ENCODE measurements at places on chromosomes 2 and 18.

GRCh38 chr18:36302676-36303075, 5.2 kb downstream of the FHOD3 start:
- DNase-seq: no peak

DNA sequence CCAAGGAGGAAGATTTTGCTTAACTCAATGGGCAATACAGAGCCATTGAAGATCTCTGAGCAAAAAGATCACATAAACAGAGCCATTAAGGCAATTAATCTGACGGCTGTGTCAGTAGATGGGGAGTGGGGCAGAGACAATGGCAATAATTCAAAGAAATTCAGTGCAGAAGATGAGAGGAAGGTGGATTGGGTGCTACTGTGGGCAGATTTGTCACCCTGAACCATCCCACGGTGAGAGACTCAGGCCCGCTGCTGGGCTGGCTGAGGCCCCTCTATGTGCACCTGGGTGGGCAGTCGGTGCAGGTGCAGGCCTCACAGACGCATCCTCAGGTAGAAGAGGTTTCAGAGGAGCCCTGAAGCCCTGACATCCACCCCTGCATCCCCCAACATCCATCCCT, 458.6 kb downstream of the EIPR1 start:
- DNase-seq: no peak

DNA sequence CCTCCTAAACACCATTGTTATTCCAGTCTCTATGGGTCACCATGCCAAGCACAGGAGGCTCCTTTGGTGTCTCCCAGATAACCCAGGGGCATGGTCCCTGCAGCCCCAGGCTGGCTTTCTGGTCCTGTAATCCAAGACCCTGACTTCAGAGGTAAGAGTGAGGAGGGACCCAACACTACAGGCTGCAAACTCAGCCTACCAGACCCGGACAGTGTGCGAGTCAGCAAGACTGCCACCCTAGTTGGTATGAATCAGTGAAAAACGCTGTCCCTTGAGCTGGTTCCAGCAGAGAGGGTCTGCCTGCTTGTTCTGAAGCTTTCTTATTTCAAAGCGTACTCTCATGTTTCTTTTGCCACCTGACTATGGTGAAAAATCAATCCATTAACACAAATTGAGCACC, 47.6 kb upstream of the ZFP36L2 start:
- no peak for DNase-seq

- peak; percentile 73 for DNase-seq
Measured at GRCh38 chr2:70946832-70947442, 11.2 kb downstream of the ATP6V1B1 start.

DNA sequence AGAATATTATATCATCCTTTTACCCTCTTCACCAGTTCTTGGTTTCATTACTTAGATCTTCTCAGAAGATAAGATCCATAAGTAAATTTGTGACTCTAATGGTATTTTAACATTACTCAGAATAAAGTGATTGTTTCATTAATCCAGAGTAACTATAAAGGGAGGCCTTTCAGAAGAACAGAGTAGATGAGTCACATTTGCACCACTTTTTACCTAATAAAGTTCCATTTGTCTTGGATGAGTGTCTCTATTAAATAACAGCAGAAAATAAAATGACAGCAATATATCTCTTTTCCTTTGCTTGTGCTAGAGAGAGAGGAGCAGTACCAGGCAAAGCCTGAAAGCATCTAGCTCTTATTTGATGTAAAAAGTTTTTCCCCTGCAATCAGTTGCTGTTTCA, 926.5 kb upstream of the CNTNAP5 start:
- DNase-seq: no peak
